Cardiac septum (tissue), 1 donor: ENCODE measurements at places on chromosomes 11 and 22. TPM values are rescaled to one million over a fixed set of nuclear protein-coding genes. Genes with fewer than 3 reads are reported as not detected.

NXPE1 gene
- 0.11 TPM for total RNA-seq

SYNGR1 gene
- 41.1 TPM for total RNA-seq

GRCh38 chr11:4610258-4610935 is 2.4 kb upstream of the TRIM68 start:
- no peak for DNase-seq

DNA sequence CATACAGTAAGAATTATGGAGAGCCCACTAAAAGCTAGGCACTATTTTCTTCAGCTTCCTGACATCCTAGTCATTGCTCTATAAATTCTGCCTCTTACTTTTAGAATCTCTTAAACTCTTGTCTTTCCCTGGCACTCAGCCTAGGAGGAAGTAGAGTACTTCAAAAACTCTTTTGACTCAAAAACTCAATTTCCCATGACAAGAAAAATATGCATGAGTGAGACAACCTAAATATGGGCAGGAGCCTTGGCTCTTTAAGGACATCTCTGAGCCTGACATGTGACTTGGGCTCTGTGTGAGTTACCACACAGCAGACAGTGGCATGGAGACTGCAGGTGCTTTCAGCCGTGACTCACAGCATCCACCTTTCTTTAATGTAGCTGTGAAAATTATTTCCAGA is 97.5 kb upstream of the CCDC179 start:
- no peak for DNase-seq

GRCh38 chr22:35322126-35322525 is 22.4 kb downstream of the TOM1 start:
- no peak for DNase-seq

DNA sequence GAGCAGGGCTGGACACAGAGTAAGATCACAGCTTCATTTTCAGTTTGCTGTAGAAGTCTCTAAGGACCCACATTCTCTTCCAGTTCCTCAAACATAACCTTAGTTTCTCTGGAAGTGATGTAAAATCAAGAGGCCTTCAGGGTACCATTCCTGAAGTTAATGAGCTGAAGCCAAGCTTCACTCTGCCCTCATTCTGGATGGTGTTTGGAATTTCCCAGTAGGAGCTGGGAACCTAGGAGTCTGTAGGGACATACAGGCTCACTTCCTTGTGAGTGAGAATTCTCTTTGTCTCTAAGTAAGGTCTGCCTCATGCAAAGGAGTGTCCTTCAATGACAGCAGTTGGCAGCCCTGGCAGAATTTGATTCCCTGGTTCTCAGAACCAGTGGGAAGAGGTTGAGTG is 142.4 kb upstream of the NARS2 start:
- no peak for DNase-seq

GRCh38 chr11:68954836-68955606 is 25.8 kb downstream of the MRGPRD start:
- DNase-seq: no peak

- DNase-seq: no peak
Measured at GRCh38 chr11:16981651-16982194, 32.5 kb downstream of the PLEKHA7 start.

DNA sequence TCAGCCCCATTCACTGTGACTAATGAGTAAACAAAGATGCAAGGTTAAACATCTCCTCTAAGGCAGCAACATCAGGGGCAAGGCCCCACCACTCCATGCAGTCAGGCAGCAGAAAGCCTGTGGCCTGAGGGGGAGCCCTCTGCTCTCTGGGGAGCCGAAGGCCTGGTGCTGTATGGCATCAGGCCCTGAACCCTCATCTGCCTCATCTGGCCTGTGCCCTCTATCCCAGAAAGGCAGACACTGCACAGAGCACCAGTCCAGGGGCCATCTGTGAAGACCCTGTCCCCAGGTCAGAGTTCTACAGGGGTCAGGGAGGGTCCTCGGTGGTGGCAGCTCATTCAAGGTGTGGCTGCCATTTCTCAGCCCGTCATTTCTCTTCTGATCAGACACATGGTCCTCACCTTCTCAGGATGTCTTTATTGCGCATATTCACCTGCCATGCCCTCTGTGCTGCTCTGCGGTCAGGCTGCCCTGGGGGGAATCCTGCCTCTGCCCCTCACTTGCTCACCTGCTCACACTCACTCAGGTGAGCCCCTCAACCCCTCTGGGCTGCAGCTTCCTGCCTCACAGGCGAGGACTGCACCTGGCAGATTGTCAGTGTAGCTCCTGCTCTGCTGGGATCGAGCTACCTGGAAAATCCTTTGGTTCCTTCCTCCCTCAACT is 103.1 kb upstream of the PITPNB start:
- DNase-seq: peak; percentile 47

DNA sequence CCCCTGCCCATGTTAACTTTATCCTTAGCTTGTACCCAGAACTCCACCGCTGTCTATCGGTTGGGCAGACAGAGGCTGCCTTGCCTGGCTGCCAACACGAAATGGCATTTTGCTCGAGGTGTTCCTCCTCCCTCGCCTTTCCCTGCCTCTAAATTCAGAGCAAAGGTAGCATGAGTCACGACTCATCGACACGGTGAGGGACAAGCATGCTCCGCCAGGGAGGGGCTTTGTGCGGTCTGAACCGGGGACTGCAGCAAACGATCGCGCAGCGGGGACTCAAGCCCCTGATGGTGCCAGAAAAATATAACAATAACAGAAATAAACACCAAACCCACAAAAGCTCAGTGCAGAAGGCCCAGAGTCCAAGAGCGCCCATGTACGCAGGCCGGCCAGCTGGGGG is 52.3 kb downstream of the RTL6 start:
- DNase-seq: peak; percentile 56
